GM13976 (cell line): ENCODE measurements at places on chromosomes 3 and 15.

- no peak for DNase-seq
Observed at GRCh38 chr3:51659942-51660341, 11.1 kb upstream of the TEX264 start.

GRCh38 chr3:110664148-110664547 is 407.5 kb upstream of the NECTIN3 start:
- DNase-seq = no peak

DNA sequence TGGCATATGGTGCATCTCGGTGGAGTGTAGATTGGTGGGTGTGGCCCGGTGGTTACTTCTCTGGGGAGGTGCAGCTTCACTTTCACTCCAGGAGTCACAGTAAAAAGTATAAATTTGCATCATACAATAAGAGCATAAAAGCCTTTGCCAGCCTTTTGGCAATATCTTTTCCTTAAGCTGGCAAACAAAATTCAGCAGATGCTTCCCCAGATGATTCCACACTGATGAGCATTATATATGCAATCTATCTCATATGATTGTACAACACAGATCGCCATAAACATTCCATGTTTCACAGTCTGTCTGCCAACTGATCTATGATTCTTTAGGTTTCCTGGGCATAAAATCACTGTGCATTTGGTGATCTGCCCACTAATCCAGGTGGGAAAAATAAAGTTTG is 120.2 kb upstream of the ALCAM start:
- no peak for DNase-seq

DNA sequence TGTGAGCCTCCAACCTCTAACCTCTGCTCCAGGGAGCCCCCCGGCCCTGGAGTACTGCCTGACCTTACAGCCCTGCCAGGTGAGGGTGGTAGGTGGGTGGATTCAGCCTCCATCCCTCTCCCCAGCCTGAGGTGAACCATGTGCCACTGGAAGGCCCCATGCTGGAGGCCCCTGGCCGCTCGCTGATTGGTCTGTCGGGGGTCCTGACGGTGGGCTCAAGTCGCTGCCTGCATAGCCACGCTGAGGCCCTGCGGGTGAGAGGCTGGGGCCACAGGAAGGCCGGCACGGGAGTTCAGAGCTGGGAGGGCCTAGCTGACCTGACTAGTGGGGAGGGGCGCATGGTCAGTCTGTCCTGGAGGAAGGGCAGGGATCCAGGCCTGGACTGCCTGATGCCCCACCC is 19.1 kb downstream of the NT5DC2 start:
- DNase-seq = no peak

- no peak for DNase-seq
Observed at GRCh38 chr15:61549727-61550126, 320.6 kb upstream of the RORA start.

GRCh38 chr15:76056931-76057330 is 2.9 kb upstream of the TMEM266 start:
- DNase-seq = peak; percentile 56

- DNase-seq = no peak
Observed at GRCh38 chr3:23916152-23916885, 471 bp downstream of the NKIRAS1 start.

DNA sequence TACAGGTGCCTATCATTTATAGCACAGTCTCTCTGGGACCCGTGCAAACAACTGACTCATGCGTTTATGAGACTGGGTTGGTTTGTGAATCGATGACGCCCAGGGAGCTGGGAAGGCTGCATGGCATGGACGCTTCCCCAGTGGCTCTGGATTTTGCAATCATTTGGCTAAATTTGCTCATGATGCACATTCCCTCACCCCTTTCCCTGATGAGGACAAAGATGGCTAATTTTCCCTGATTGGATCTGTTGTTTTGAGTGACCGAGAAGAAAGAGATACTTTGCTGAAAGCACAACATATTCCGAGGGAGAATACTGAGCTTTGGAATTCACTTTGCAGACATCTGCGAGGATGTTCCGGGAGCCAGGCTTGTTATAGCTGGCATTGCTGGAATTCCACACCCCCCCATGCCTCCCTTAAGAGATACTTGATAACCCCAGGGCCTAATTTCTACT is 51.1 kb downstream of the CGNL1 start:
- DNase-seq = no peak

GRCh38 chr3:146834917-146835316 is 229.8 kb upstream of the PLSCR5 start:
- no peak for DNase-seq

GRCh38 chr15:79978260-79978654 is 7.3 kb upstream of the BCL2A1 start:
- DNase-seq = no peak

DNA sequence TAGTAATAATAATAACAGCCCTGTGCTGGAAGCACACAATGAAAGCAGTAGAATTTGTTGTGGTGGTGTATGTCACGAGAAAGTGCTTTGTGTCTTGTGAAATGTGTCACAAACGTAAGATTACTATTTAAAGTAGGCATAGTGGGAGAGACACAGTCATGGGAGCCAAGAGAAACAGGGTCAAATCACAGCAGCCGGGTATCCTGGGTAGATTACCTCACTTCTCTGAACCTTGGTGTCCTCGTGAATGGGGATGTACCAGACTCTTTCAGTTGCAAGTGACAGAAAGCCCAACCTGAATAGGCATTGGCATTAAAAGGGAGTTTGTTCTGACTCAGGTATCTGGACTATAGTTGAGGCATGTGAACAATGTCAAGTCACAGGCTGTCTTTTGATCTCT is 29.1 kb upstream of the SRGAP3 start:
- no peak for DNase-seq

DNA sequence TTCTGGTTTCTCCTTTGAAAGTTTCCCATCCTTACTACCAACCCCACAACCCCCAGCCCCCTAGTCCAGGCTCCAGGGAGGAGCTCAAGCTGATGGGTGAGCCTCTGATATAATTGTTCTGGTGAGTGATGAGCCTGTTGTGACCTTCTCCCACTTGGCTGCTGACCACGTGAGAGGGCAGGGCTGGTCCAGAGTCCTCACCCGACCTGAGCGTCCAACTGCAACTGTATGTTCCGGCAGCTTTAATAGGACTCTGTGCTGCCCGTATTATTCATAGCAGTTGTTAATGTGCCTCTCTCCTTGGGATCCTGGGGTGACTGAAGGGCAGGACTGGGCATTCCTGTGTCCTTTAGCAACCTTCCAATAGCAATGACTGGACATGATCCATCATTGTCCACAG is 56.2 kb downstream of the B3GNT5 start:
- DNase-seq = no peak

- peak; percentile 53 for DNase-seq
Observed at GRCh38 chr3:53938645-53939044, 47.0 kb upstream of the SELENOK start.

DNA sequence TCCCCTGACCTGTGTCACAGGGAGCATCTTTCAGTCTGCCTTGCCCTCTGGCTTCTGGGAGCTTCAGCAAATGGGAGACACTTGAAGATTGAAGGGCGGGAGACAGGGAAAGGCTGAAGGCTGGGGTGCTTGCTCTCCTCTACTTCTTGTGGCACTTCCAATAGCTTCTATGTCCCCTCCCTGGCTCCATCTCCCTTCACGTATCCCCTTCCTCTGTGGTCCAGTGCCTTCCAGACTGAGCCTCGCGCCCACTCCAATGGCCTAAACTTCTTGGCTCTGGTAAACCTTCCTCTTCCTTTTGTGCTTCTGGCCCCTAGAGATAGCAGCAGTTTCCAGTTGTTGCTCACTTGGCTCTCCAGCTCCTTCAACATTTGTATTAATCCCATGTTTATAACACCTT is 69.8 kb upstream of the TOPAZ1 start:
- no peak for DNase-seq

DNA sequence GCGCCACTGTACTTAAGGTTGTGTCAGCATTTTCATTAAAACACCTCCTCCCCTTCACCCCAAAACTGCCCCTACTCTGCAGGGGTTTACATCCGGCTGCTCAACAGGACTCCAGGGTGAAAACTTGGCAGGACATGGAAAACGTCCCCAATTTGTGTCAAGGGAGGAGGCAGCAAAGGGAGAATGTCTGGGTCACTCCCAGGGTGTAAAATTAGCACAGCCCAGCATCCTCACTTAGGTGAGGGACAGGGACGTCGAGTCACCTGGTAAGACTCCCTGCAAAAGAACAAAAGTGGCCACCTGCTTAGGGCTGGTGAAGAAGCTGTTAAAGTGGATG is 532.3 kb downstream of the FOXP1 start:
- DNase-seq = no peak

DNA sequence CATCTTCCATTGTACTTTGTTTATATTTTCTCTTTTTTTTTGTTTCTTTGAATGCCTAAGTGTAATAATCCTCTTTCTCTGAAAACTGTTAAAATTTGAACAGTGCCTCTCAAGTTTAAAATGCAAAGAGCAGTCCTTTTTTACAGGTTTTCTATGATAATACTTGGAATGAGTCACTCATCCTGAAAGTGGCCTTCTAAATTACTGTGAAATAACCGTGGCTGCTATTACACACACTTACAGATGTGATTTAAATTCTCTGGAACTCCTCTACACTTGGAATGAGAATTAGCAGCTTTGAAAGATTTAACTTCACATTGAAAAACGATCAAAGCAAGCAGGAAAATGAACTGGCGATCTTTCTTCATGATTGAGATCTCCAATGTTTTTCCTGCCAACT is 105.9 kb downstream of the ROBO1 start:
- no peak for DNase-seq

GRCh38 chr15:68843425-68844311 is 23.0 kb upstream of the ANP32A start:
- peak; percentile 22 for DNase-seq

DNA sequence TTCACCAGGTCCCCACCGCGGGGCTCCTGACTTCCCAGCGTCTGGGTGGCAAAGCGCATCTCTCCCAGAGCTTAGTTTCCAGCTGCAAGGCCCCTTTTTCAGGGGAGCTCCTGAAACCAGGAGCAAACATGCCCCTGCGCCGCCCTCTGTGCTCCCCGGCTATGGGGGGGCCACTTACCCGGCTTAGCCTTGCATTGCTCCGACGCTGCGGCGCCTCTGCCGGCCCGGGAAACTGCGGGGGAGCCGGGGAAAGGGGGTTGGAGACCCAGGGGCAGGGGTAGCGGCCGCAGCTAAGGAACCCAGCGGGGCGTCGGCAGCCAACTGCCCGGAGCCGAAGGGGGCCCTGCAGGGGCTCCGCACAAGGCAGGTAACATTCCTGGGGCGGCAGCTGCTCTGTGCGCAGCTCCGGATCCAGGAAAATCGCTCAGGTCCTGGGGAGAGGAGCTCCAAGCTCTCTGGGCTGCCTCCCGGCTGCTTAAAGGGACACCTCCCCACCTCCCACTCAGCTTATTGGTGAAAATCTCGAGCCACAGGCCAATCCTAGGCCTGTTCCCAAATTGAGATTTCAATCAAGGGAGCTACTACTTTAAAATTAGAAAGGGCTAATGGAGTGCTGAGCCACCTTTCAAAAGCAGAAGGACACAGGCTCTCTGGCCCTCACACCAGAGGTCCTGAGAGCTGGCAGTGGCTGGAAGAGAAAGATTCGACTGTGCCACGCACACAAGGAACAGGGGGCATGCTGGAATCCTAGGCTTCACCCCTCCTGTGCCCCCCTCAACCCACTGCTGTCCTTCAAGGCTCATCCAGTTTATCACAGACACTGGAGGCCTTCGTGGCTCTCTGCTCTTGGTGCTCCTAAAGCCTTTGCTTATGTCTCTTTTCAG is 42.7 kb upstream of the PRICKLE2 start:
- no peak for DNase-seq

- no peak for DNase-seq
Observed at GRCh38 chr3:171186383-171186782, 159.9 kb upstream of the SLC2A2 start.

GRCh38 chr15:94298364-94298763 is 67.0 kb downstream of the MCTP2 start:
- no peak for DNase-seq

DNA sequence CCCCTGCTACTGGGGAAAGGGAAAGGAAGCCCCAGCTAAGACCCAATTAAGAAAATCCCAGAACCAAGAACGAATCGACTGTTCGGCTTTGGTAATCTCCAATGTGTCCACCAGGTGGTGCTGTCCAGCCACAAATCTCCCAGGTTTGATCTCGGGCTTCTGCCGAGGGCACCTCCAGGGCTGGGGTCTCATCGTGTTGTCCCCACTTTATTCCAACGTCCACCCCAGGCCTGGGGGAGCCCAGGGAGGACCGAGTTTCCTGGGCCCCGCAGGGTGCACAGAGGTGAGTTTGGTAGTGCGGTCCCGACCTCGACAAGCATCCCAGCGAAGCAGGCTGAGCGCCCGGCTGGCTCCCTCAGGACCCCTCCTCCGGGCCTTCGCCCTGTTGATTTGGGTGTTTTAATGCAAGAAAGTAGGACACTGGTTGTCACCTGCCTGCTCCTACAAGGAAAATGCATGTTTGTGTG is 185.1 kb downstream of the GOLGA6L6 start:
- peak; percentile 97 for DNase-seq

GRCh38 chr3:187375581-187375980 is 7.4 kb downstream of the RTP4 start:
- DNase-seq = no peak

DNA sequence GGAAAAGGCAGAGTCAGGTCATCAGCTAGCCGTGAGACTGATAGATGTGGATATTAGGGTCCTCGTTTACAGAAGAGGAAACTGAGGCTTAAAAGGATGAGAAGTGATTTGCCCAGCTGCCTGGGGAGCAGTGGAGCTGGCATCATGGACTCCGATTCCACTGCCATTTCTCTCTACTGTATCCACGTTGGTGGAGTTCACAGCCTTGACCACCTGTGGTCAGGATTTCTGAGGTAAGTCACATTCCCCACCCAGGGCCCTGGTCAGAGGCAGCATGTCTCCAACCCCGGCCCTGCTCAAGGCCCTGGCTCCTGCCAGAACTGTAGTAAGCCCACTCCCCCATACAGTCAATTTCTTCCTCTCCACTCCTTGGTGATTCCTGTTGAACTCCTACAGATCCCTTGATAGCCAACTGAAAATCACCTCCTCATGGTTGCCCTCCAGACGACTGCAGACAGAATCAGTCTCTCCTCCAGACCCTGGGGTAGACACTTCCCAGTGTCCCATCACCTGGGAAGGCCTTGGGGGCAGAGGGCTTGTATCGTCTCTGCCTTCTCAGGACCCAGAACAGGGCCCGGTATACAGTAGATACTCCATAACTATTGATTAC is 41.2 kb upstream of the SLC6A6 start:
- no peak for DNase-seq

GRCh38 chr15:85934691-85935090 is 140.0 kb upstream of the KLHL25 start:
- DNase-seq = no peak

DNA sequence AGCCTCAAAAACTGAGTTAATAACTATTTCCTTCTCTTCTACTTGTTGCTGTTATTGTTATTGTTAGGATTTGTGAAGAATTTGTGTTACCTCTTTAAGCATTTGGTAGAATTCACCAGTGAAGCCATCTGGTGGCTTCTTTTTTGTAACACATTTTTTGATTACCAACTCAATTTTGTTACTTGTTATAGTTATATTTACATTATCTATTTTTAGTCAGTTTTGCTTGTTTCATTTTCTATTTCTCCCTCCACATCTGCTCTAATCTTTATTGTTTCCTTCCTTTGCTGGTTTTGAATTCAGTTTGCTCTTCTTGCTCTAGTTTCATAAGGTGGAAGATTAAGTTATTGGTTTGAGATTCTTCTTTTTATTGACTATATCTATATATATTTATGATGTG is 3.7 kb upstream of the SLC9C1 start:
- no peak for DNase-seq
